T1000 (cell line): ENCODE measurements at places on chromosomes 4 and X.

DNA sequence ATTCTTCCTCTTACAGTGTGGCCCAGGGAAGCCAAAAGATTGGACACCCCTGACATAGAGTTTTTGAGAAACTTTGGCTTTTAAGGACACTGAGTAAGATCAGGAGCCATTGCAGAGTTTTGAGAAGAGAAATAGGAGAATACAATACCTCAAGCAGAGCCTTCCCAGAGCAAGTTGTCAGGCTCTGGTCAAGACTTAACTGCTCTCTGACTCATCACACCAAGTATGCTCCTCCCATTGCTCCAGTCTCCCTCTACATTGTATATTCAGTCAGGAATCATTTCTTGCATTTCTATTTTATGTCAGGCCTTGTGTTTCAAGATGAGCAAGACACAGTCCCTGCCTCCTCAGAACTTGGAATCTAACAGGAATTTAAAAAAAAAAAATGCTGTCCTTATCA is 176.4 kb upstream of the FMR1 start:
- no peak for DNase-seq

GRCh38 chr4:110853242-110853641 is 230.4 kb upstream of the PITX2 start:
- DNase-seq = no peak

DNA sequence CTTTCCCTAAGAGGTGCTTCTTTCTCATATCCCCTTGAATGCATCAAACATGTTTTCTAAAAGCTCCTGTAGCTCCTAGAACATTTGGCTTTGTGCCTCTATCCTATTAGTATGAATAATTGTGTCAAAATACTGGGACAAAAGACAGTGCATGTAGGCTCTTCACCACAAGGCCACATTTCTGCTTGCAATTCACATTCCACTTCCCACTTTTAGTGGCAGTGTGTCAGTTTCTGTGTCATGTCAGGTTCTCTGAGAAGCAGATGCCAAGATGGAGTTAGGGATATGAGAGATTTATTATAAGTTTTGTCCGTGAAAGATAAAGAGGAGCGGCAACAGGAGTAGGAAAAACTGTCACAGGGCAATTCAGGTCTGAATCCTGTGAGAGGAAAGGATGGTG is 61.3 kb upstream of the GPRIN3 start:
- DNase-seq = no peak

GRCh38 chr4:56213543-56213942 is 173.7 kb downstream of the AASDH start:
- no peak for DNase-seq

- DNase-seq = no peak
Observed at GRCh38 chr4:111595456-111595855, 549.8 kb upstream of the FAM241A start.

GRCh38 chrX:44068043-44068442 is 94.9 kb upstream of the NDP start:
- DNase-seq = no peak

- DNase-seq = no peak
Observed at GRCh38 chr4:33060674-33061542, 2340.7 kb downstream of the PCDH7 start.

DNA sequence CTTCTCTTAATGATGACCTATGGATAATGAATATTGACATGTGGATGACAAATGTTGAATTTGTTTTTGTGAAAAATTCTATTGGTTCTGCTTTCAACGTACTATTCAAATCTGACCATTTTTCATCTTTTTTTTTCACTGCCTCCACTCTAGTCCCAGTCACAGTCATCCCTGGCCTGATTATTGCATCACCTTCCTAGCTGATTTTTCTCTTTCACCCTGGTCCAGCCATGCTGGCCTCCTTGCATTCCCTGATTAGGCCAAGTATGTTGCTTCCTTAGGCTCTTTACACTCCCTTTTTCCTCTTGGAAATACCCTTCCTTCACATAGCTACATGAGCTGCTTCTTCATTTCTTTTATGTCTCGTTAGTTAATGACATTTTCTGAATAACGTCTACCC is 58.1 kb upstream of the MAP9 start:
- no peak for DNase-seq

DNA sequence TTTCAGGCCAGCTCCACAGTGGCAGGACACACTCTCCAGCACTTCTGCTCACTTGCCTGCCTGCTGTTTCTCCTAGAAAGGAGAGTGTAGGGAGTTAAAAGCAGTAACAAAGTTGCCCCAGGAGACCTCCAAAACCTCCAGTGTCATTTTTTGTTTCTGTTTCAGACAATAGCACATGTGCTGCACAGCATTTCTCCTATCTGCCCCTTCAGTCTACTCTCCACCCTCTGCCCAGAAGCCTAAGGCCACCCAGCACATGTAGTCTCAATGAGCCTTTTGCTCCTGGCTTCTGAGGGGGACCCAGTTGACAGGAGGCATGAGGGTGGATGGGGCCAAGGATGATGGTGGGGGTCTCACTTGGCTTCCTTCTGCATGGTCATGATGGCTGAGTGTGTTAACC is 329.6 kb upstream of the CLNK start:
- DNase-seq = no peak

- DNase-seq = peak; percentile 41
Observed at GRCh38 chr4:147480891-147481576, at the start of gene EDNRA. EDNRA (plus strand) TSS chr4:147481097; CDS start chr4:147485682, 4,585 bp downstream.

DNA sequence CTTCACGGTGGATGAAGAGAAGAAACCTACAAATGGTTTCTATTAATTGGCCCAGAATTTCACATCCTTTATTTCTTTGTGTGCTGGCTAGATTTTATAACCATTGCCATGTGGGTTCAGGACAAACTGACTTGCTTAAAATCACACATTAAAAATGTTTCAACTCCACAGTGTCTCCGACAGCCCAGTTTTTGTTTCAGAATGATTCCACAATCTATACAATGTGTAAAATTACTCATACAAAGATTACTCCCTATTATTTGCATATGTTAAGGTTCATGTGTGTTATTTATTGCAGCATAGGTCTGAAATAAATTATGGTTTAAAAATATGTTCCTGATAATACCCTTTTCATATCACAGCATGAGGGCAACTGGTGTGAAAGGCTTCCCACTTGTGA is 20.6 kb downstream of the DCHS2 start:
- DNase-seq = no peak

- DNase-seq = no peak
Observed at GRCh38 chr4:122163301-122163700, 11.2 kb downstream of the BLTP1 start.

- DNase-seq = no peak
Observed at GRCh38 chr4:159150396-159150795, 47.5 kb downstream of the RAPGEF2 start.

DNA sequence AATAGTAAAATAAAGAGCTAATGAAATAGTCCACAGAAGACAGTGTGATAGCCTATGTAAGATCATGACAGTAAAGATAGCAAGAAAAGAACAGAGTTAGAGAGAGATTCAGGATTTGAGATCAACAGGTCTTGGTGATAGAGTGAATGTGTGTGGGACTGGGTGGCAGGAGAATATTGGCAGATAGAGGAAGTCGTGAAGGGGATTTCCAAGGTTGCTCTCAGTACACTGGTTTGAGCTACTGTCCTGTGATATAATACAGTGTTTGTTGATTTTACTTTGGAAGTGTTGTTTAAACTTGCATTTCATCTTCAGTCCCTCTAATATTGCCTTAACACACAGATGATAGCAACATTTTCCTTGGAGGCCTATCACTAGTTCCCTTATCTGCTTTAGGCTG is 44.1 kb downstream of the DTHD1 start:
- DNase-seq = no peak

DNA sequence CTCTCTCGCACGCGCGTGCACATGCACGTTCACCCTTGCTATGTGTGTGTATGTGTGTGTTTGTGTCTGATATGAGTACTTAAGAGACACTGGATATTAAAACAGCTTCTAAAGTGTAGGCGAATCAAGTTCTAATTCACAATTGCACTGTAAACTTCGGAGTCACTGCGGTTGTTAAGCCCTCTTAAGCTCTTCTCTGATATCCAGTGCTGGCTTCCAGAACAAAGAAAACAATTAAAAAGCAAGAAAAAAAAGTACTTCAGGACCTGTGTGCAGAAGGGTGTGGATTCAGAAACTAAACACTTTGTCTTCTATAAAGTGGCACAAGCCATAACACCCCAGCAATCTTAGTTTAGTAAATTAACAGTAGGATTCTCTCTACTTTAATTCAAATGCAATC is 300.2 kb downstream of the PCDH7 start:
- DNase-seq = no peak

GRCh38 chrX:98795636-98796035 is 1614.4 kb downstream of the PCDH19 start:
- no peak for DNase-seq
